ENCODE measurements at places on chromosomes 5 and 9.

DNA sequence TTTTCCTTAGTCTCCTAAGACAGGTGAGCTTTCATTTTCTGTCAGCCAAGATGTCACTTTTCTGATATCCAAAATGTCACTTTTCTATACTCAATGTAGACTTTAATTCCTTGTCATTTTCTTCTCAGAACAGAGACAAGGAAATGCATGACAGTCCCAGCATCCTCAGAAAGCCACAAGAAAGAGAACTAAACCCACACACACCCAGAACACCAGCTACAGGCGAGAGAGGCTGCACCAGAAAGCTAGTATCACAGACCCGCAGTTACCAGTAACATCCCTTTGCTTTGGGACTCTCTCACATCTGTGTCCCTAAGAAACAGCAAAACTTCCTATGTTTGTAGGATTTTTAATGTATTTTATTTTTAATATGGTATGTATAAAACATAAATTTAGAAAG, 17.1 kb downstream of the TRMO start:
- DNase-seq, result peak; percentile 64

DNA sequence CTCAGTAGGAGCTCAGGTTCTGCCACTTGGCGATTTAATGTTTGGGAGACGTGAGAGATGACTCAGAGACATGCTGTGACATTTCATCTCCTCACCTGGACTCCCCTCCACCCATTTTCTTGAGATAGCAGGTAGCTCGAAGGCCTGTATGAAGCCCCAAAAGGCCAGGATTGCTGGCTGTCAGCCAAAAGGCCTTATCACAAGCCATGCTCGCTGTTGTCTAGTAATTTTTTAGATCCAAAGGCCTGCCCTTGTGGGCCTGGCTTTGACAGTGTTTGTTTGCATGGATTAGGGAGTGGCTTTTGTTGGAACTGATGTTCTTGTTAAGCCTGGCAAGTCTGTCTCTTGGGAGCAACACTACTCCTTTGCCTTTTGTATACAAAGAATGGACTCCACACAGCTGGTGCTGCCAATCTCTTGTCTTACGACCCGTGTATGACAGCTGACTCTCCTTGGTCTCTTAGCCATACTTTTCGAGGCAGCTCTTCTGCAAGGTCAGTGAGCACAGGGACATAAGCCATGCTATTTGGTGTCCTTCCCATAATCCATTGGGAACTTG, 22.7 kb downstream of the CAVIN4 start:
- DNase-seq, result no peak

- DNase-seq, result no peak
These were observed 3.6 kb upstream of the PITX1 start for GRCh38 chr5:135037519-135038204.

- no peak for DNase-seq
These were observed 223.6 kb upstream of the SGCD start for GRCh38 chr5:156103155-156103885.

DNA sequence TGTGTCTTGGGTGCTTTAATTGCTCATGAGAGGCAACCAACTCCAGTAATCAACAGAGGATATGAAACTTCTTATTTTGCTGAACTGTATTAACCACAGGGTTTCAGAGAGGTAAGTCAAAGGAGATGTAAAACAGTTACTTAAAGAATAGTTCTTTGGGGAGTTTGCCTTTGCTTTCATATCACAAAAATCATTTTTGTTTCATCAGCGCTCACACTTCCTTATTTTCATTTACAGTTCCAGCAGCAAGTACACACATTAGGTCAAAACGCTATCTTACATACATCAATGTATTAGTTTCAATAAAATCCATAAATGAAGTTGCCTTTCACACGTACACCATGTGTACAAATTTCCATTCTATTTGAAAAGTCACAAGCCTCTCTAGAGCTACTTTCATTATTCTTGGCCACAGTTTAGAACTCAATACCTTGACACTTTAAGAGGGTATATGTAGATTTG, 50.1 kb downstream of the ST8SIA4 start:
- DNase-seq, result no peak
